ENCODE measurements at places on chromosomes 13 and 19. TPM values are rescaled to one million over a fixed set of nuclear protein-coding genes. Genes with fewer than 3 reads are reported as not detected.

DNA sequence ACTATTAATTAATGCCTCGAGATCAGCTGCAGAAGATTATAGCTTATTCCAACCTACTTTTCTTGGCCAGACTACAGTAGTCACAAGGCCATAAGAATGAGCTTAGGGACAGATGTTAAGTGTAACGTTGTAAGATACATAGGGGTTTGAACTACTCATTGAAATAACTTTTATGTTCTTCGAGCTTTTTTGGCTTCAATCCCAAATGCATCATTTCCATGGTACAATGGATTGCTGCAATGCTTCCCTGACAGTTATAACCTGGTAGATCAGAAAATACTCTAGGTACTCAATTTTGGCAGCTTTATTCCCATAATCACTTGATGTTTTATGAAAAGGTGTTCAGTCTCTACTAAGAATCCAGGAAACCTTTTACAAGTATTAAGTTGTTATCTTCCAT, 2216.7 kb upstream of the PCDH20 start:
- no peak for DNase-seq

DNA sequence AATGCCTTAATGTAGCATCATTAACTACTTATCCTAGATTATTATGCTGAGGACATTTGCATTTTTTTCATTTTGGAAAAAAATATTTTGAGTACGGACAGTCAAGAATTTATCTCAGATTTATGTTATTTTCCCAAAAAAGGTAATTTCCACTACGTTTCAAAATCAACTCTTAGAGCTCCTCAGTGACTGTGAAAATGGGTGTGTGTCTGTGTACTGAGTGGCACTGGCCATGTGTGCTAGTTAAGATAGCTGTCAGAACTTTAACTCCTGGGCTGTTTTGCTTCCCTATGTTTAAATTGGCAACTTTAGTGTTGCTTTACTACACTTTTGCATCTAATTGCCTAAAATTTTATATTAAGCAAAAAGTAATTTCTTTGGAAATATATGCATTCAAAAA, 927.4 kb downstream of the EFNB2 start:
- no peak for DNase-seq

GRCh38 chr19:19280561-19280960, 7.5 kb upstream of the TM6SF2 start:
- no peak for DNase-seq

DNA sequence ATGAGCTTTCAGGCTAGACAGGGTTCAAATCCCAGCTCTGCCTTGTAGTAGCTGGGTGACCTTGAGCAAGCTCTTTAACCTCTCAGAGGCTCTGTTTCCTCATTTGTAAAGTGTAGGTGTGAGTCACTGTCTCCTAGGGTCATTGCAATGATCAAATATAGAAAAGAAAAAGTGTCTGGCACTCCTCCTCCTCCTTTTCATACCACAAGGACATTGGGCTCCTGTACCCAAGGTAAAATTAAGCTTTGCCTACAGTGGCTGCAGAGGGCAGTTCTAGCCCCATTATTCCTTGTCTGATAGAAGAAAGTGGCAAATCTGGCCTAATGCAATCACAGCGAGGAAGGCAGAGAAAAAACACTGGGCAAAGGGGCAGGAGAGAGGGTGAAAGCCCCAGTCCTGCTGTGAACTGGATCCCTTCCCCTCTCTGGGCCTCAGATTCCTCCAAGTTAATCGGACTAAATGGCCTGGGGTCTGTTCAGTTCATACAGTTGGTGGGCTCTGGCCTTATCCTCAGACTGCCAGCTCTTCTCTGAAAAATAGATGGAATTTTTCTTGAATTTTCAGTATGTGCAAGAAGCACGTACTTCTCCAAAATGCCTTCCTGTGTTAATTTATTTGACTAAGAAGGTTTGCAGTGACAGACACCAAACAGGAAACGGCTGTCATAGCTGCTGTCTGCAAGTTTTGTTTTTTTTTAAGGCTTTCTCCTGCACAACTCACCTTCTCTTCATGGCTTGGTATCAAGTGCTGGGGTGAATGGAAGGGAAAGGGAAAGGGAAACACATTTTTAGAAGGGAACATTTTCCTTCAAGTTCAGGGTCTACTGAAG, 35.3 kb downstream of the RGCC start:
- DNase-seq = no peak

Gene PROZ
- not detected for total RNA-seq

Gene F2RL3
- total RNA-seq = 0.08 TPM

Gene KASH5
- not detected for total RNA-seq

DNA sequence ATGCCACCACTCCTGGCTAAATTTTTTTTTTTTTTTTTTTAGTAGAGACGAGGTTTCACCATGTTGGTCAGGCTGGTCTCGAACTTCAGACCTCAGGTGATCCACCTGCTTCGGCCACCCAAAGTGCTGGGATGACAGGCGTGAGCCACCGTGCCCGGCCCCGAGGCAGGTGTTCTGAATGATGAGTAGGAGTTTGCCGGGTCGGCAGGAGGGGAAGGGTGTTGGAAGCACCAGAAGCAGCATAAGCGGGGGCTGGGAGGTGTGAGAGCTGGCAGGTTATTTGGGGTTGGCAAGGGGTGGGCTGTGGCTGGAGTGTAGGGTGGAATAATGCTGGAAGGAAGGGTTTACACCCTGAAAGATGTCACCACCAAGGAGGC, 1.8 kb downstream of the SPPL2B start:
- no peak for DNase-seq

- no peak for DNase-seq
These were observed 13.9 kb downstream of the TINCR start for GRCh38 chr19:5553892-5554291.

DNA sequence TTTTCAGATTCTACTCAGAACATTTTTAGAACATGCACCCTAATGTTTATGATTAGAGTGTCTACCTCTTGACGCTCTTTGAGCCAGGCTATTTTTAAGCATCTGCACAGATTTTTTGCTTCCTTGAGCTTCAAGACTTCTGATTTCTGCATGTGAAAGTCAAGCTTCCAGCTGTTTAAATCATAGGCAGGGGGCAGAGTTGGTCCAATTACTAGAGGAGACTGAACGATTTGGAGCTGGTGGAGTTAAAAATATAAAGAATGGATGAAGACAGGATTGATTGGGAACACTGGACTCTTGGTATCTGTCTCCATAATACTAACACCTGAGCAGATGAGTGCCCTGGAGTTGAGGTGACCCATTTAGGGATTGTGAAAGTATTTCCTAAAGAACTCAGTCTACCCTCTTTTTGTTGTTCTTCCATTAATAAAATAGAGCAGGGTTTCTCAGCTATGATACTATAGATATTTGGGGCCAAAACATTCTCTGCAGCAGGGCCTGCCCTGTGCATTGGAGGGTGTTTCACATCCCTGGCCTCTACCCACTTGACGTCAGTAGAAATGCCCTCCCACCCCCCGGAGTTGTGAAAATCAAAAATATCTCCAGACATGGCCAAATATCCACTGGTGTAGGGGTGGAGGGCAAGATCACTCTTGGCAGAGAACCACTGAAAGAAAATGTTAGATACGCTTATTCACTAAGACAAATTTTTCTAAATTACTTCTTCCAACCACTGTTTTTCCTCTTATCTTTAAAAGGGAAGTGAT, 160.1 kb downstream of the COG6 start:
- no peak for DNase-seq

Gene MIR17HG
- 2.4 TPM for total RNA-seq

- no peak for DNase-seq
These were observed 222.1 kb downstream of the ZIC5 start for GRCh38 chr13:99749271-99750019.

Gene RCBTB1
- 26.2 TPM for total RNA-seq

- no peak for DNase-seq
These were observed 581.5 kb downstream of the FGF9 start for GRCh38 chr13:22252281-22252830.

- no peak for DNase-seq
These were observed 843 bp downstream of the ZNF610 start for GRCh38 chr19:52336791-52337381.

GRCh38 chr13:75860935-75861334, 224.8 kb downstream of the LMO7 start:
- no peak for DNase-seq

Gene COQ8B
- total RNA-seq = 42.0 TPM

- DNase-seq = peak; percentile 92
These were observed 159.5 kb downstream of the KDM4B start for GRCh38 chr19:5128251-5128935.

- no peak for DNase-seq
These were observed 12.8 kb downstream of the RGCC start for GRCh38 chr13:41470196-41470595.

GRCh38 chr19:488505-489417, 7.5 kb upstream of the MADCAM1 start:
- DNase-seq = peak; percentile 98

GRCh38 chr19:44304659-44305193, at the start of gene ZNF235:
Gene ZNF235, minus strand, starts transcription at chr19:44305025. Its CDS starts 1,621 bp downstream, at chr19:44303404.
- DNase-seq = peak; percentile 93

DNA sequence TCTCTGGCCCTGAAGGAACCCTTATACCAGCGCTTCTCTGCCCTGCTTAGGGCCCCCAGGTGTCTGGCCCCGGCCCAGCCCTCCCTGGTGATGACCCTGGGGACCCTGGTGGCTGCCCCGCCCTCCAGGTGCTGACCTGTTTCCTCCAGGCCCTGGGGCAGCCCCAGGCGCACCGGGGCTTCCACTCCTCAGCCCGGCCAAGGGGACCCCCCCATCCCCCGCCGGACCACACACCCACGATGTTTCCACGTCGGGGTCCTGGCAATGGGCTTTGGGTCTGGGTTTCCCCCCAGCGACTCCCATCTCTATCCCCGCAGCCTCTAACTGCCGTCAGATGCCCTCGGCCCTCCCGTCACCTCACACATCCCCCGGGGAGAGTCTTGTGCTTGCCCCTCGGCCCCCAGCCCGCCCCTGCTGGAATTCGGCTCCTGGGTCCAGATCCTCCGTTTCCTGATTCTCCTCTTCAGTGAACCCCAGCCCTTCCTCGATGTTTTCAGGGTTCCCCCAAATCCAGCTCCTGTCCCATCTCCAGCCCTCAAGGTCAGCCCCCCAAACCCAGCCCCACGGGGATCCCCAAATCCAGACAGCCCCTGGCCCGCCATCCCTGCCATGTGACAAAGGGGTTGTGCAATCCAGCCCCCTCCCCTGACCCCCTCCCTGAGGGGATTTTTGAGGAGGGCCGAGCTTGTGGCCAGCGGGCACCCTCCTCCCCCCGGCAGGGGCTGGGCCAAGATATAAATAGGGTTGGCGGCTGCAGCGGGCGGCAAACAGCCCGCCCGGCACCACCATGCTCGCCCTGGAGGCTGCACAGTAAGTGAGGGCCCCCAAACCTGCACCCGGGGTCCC, at the start of gene SPIB:
Gene SPIB, plus strand, starts transcription at position 763 of the 846 bp plus-strand sequence. Its CDS starts 25 bp downstream, at position 788.
- DNase-seq = no peak

DNA sequence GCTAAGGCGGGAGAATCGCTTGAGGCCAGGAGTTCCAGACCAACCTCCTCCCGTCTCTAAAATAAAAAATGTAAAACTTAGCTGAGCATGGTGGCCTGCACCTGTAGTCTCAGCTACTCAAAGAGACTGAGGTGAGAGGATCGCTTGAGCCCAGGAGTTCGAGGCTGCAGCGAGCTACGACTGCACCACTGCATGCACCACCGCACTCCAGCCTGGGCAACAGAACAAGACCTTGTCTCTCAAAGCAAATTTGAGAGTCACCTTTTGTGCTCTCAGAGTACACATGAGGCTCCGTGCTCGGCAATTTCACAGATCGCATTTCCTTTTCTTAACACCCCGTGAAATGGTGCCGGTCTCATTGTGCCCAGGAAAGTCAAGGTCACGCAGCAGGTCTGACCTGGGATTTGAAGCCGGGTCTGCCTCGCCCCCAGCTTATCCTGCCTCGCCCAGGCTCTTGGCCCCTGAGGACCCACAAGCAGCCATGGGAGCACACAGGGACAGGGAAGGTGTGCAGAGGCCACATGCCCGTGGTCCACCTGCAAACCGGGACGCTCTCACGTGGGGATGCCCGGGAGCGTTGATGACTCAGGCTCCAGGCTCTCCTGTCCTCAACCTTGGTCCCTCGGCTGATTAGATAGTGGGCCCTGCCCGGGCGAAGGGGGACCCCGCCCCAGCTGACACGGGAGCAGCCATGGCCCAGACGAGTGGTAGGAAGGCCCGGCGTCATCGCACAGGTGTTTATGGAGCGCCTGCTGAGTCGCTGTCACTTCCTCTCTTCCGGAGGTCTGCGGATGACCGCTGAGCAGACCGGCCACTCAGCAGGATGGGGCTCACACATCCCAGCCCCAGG, 1.1 kb upstream of the SMIM24 start:
- DNase-seq = no peak
